ENCODE measurements at places on chromosomes 3 and 15.

GRCh38 chr3:52763466-52763865, 7.3 kb downstream of the NEK4 start:
- no peak for DNase-seq

- DNase-seq, result no peak
These were observed 248.4 kb downstream of the MYRIP start for GRCh38 chr3:40057786-40058185.

DNA sequence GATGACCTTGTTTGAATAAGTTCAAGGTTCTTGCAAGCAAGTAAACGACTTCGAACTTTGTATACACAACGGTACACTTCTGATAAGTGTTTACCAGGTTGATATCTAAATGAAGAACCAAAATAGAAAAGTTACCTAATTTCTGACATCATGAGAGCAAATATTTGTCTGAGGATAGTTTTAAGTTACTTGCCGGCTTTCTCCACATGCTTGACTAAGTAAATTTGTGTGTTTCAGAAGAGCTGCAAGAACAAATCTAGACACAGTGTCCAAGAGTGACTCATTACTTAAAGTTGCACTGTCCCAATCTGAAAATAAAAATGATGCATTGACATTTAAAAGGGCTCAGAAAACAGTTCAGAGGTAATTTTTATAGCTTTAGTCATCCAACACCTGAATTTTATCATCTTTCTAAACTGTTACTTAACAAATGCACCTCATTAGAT, 115.1 kb downstream of the HERC1 start:
- DNase-seq, result no peak

DNA sequence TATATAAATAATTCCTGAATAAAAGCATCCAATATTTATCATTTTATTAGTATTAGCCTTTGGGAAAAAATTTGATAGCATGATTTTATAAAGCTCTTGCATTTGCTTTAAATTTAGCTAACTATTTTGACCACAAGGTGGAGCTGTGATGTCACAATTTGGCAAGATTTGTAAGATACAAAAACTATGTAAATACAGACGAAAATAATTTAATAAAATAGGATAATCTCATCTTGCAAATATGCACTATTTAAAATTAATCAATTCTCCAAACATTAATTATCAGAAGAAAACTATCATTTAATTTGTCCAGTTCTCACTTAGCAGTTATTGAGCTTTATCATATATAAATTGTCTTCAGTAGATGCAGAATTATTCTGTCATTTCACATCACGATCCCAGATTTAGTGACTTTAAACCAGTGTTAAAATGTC, 95.4 kb downstream of the PLOD2 start:
- peak; percentile 46 for DNase-seq

DNA sequence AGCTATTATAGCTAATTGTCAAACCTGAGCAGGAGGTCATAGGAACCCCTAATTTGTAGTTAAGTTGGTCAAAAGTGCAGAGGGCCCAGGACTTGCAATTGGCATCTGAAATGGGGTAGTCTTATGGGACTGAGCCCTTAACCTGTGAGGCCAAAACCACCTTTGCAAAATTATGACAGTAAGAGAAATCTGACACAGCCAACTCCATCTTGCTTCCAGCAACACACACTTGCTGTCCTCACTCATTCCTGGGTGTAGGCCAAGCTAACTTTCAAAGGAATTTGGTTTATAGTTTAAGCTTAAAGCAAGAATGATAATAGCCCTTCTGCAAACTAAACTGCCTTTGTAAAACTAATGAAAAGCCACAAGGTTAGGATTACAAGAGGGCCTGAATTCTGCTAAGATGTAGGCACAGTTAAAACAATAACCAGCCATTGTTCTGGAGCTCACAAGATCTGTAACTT, 57.6 kb upstream of the FRMD4B start:
- no peak for DNase-seq

DNA sequence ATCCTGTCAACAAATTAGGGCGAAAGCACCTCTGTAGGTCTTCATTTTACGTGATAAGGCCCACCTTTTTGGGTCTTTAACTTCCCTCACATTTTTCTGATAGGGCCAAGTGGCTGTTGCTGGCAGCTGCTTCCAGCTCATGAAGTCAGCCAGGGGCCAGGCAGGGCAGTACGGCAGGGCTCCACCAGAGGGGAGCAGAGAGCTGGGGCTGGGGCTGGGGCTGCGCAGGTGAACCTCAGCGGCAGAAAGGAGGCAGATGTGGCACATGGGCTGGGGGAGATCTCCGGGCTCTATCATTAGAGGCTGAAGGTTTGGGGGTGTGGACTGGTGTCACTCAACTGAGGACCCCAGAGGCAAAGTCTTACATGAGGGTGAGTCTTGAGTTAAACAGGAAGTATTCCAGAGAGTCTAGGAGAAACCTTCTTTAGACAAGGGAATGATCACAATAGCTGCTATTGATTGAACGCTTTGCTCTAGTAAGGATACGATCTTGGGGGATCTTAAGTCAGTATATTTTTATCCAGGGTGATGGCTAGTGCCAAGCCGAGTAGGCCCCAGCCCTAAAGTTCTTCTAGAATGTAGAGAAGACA, 62.8 kb upstream of the MEX3B start:
- DNase-seq, result peak; percentile 24

DNA sequence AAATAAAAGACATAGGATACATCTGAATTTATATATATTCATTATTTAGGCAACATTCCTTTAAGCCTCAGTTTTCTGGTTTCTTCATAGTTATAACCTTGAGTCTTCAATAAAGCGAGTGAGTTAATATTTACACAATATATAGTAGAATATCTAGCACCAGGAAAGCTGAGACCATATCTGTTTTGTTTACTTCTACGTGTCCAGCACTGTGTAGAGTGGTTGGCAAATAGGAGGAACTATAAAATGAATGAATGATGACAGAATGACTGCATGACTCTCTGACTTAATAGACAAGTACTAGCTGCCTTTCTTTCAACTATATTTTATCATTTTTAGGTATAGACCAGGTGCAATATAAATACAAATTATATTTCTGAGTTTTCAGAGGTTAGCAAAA, 197.8 kb upstream of the RBMS3 start:
- no peak for DNase-seq

- no peak for DNase-seq
These were observed 52.1 kb upstream of the TAMM41 start for GRCh38 chr3:11898611-11899325.

DNA sequence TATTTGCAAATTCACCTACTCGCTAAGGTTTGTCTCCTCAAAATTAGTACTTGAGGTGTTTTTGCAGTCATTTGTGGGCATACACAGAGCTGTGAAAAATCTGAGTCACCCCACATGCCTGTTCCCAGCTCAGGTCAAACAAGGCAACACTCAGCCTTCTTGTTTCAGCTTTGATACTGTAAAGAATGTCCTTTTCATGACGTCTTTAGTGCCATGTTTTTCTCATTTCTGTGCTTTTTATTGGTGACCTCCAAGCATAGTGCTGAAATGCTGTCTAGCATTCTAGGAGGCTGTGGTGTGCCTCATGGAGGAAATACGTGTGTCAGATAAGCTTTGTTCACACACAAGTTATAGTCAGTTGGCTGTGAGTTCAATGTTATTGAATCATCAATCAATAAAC, 8.8 kb downstream of the CAPN3 start:
- no peak for DNase-seq
